Stimulated activated naive CD4-positive, alpha-beta T cell (primary cell): ENCODE measurements at places on chromosomes 6 and 20.

- no peak for DNase-seq
These were observed 3.6 kb upstream of the PGBD1 start for GRCh38 chr6:28277746-28278145.

DNA sequence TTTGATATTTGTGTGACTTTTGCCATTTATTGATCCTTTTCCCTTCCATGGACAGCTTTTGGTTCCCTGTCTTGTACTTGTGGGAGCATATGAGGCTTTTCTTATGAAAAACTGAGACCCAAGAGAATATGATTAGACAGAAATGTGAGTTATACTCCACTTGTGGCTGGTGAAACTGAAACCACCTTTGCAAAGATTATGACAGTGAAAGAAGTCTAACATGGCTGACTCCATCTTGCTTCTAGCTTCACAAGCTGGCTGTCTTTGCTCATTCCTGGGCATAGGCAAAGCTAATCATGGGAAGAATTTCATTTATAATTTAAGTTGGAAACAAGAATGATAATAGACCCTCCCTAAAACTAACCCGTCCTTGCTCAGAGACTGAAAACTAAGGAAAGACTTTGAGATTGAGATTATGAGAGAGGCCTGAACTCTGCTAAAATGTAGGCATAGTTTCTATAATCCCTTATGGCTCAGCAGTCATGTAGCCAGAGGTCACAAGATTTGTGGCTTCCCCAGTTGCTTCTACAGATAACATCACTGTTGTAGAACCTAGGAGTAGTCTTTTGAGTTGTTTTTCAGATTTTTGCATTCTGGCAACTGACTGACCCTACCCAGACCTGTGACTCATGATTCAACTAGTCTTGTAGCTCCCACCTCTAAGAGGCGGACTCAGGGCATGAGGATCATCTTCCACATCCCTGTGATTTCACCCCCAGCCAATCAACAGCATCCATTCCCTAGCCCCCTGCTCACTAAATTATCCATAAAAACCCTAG lies 50.9 kb upstream of the CD2AP start:
- DNase-seq = no peak

- DNase-seq = no peak
These were observed 297.5 kb downstream of the CLIC5 start for GRCh38 chr6:45718131-45718530.

DNA sequence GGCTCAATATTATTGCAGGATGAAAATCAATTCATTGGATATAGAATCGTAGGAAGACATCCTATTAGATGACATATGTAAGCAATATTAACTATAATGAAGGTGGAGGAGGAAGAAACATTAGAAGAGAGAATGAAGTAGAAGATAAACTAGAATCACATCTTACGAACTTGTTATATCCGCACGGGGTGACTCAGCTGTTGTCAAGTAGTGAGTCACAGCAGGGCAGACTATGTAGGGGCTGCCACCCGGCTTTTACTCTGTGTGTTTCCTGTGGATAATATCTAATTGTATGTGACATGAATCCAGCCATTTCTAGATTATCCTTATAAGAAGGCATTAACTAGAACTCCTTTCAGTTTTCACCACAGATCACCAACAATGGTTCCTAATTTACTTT lies 520.2 kb downstream of the DOK5 start:
- no peak for DNase-seq

DNA sequence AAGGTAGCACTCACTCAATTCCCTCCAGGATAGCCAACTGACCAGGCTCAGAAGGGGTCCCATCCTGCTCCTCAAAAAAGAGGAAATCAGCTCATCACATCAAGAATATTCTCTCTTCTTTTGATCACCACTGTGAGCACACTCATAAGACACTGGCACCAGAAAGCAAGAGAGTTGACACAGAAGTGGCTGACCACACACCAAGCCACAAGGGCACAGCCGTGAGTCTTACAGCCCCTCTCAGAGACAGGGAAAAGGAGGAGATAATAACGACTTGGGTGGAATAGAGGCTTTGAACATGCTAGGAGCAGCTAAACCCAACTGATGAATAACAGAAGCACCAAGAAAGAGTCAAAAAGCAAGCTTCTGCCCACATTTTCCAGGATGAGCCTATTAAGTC lies 249.1 kb upstream of the PREP start:
- no peak for DNase-seq

GRCh38 chr6:119276211-119276610 lies 73.3 kb downstream of the MAN1A1 start:
- DNase-seq = no peak

DNA sequence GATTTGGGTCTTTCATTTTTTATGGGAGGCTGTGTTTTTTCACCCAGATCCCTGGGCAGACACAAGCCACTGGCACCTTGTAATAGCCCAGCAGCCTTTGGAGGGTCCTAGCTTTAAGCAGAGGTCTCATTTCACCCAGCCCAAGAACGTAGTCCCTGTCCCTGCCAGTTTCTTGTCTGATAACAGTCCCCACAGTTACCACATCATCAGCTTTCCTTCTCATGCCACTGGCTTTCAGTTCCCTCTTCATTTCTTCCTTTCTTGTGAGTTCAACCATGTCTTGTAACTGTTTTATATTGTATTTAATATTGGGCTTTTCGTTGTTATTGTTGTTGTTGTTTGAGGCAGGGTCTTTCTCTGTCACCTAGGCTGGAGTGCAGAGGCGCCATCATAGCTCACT lies 10.6 kb downstream of the PNPLA1 start:
- no peak for DNase-seq

GRCh38 chr6:136895901-136896300 lies 26.2 kb upstream of the SLC35D3 start:
- DNase-seq = no peak

GRCh38 chr6:34638834-34639736 lies 57.5 kb downstream of the ILRUN start:
- no peak for DNase-seq

GRCh38 chr6:113623129-113623528 lies 234.0 kb upstream of the MARCKS start:
- no peak for DNase-seq
